Ovary (tissue), 10 donors: ENCODE measurements at places on chromosomes 5 and 9.

GRCh38 chr5:85340790-85341189, 956.1 kb upstream of the EDIL3 start:
- DNase-seq, result no peak

GRCh38 chr9:131840220-131840619, 100.3 kb upstream of the RAPGEF1 start:
- DNase-seq, result no peak

DNA sequence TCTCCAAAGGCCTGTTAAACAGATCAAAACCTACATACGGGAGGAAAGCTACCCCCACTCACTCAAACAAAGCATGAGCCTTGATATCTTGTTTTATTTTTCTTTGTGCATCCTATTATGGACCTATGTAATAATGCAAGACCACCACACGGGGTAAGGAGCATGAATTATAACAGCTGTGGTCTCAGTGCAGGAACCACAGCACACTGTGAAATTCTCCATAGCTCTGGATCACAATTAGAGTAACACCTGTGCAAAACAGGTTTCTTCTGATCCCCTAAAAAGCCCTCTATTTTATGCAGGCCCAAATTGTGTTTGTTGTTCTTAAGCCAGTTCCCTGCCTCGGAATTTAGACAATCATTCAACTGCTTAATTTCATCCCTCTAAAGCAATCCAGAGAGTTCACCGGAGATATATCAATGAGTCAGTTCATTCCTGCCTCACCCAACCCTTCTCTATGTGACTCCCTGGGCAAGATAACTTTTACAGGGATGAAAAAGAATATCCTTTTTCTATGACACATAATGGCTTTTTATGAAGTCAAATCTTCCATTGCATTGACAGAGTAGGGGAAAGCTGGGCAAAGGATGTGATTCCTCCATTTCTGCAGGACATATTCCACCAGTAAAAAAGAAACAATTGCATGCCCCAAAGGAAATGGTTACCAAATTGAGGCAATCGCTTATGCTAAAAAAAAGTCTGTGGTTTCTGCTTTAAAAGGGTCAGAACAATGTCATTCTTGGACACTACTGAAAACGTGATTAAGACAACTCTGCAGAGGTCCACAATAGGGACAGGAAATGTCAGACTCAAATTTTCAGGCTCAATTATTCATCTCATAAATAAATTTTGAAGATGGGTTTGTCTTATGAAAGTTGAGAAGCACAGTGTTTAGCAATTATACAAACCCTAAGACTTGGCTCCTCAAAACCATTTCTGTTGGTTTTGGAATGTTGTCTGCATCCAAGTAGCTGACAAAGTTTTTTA, 41.6 kb upstream of the FST start:
- DNase-seq, result no peak

- DNase-seq, result no peak
Observed at GRCh38 chr5:53965459-53965858, 344.9 kb downstream of the ARL15 start.

DNA sequence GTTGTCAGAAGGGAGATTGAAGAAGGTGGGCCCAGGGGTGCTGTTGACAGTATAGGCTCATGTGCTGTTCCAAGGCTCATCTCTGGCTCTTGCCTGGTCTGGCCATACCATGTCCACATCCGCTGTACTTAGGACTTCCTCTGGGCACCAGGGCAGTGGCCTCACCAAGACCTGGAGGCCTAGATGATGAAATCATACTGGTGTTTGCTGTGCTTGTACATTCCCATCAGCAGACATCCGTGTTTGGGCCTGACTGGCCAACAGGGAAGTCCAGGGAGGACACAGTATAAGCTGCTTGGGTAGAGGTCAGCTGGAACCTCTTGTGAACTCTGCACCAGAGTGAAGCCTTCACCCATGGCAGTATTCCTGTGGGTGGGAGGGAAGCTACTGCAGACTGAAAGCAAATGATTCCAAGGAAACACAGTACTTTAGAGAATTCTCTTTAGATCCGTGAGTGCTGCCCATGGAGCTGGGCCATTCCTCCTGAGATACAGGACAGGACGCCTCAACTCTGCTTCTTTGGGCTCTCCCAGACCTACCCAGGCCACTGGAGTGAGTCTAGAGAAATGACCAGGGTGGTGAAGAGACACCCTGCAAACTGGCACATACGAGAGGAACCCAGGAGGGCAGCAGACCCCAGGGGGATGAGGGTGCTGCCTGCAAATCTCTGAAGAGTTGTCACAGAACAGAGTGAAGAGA, 22.5 kb downstream of the POLR1E start:
- DNase-seq, result no peak

DNA sequence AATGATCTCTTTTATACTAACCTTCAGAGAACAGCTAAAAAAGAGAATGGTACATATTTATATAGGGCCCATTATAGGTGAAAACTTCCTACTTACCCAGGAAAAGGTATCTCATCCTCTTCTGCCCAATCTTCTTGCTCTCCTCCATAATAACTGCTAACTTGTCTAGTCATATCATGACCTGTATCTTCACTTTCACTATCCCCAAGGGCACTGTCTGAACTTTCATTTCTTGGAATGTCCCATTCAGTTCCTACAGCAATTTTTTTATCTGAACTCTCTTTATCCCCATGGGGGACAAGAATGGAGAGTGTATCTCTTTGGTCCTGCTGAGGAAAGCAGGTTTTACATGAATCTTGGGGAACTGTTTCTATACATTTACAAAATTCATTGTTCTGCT, 36.4 kb upstream of the RAPGEF6 start:
- DNase-seq, result no peak

- DNase-seq, result no peak
Observed at GRCh38 chr5:43036409-43036808, 3.7 kb downstream of the ANXA2R start.

GRCh38 chr5:108801301-108801700, 53.6 kb downstream of the FER start:
- DNase-seq, result no peak

GRCh38 chr9:124839612-124840299, 13.5 kb upstream of the WDR38 start:
- DNase-seq, result peak; percentile 26

- no peak for DNase-seq
Observed at GRCh38 chr5:95221234-95221633, 63.7 kb downstream of the MCTP1 start.

DNA sequence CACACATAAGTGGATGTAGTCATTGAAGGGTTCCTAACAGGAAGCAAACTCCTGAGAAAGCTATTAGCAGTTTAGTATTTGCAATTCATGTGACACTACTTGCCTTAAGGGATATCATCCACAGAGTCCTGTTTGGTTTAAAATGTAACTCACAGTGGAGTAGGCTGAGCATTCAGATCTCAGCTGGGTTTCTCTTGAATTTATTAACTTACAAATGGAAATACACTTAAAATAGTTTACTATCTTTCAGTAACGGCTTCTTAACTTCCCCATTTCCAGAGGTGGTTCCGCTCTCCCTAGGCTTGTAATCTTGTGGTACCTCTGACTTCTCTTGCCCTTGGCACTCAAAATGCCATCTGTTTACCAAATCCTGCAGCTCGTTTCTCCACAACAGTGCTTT, 660.7 kb upstream of the ADAMTS16 start:
- DNase-seq, result no peak

DNA sequence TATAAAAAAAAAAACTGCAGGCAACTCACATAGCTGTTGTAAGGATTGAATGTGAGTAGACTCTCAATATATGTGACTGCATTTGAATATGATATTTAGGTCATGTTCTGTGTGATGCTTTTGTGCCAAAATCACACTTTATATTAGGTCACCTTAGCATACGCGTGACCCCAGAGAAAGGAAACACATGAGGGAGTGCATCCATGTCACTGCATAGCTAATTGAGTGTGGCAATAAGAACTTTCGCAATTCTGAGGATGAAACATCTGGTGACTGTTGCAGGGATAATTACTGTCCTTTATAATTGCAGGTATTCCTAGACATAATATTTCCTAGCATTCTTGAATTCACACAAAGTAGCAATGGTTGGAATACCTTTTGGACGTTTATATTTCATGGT, 459.5 kb upstream of the KLF4 start:
- no peak for DNase-seq

- DNase-seq, result peak; percentile 40
Observed at GRCh38 chr5:14417276-14417730, 164.3 kb upstream of the OTULINL start.

GRCh38 chr5:8700222-8700621, 831.3 kb downstream of the MTRR start:
- no peak for DNase-seq

DNA sequence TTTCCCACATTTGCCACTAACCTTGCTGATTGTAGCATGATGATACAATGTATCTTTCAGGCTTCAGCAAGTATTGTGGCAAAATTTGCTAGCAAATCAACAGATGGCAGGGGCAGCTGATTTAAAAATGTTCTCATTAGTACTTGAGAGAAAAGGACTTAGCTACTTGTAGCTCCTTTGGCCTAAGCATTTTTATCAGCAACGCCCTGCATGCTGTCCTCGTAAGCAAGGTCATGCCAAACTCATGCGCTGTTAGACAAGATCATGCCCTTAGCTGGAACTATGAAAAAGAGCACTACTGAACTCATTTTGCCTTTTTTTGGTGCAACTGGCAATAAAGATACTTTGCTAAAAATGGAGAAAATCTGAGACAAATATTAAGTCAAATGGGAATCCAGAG, 197.1 kb downstream of the ICE1 start:
- DNase-seq, result no peak

DNA sequence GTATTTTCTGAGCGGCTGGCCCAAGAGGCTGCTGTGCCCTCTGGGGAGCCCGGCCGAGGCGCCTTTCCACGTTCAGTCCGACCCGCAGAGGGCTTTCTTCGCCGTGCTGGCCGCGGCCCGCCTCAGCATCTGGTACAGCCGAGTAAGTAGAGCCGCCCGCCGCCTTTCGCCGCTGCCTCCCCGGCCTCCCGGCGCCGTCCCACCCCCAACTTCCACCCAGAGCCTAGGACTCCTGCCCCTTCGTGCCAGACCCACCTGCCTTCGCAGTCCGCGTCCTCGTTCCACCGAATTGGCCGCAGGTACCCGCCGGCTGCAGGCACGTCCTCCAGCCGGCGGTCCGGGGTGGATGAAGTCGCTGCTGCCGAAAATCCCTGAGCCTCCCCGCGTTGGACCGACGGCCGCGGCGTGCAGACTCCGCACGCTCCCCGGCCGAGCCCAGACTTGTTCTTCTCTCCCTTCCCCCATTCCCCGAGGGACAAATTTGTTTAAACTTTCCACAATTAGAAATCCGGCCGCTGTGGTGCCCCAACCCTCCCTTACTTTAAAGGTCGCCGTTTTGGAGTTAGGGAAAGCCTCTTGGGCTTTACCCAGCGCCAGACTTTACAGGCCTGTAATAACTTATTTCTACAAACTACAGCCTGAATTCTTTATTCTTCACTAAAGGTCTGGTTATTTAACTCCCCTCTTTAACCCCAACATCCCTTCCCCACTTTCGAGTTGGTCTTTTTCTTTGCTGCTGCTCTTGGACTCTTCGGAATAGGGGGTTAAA, 589 bp downstream of the RIC1 start:
- no peak for DNase-seq

DNA sequence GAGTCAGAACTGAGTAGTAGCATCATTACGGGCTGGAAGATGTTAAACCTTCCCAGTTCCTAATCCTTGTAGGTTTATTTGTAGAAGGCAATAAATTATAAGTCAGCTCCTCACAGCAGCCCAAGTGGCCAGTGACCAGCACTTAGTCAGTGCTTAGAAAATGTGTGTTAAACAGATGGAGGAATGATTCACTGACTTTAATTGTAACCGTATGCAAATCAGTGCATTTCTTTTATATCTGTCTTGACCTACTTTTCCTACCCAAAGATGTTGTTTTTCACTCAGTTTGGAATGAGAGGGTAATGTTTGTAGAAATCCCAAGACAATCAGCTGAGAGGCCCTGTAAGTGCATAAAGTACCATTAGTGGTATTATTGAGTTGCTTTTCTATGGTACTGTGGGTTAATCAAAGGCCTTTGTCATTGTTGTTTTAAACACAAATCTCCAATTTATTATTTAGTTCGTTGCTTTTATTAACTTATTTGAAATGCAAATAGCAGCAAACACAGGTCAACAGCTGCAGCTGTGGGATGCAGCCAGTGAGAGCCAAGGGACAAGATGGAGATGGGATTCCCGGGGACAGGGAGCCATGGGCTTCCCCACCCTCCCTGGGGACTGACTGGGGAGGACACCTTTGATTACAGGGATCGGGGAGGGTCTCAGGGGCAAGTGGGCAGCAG, 49.8 kb downstream of the MAP1B start:
- DNase-seq, result no peak

GRCh38 chr9:91727316-91727861, 222.6 kb downstream of the ROR2 start:
- DNase-seq, result no peak

DNA sequence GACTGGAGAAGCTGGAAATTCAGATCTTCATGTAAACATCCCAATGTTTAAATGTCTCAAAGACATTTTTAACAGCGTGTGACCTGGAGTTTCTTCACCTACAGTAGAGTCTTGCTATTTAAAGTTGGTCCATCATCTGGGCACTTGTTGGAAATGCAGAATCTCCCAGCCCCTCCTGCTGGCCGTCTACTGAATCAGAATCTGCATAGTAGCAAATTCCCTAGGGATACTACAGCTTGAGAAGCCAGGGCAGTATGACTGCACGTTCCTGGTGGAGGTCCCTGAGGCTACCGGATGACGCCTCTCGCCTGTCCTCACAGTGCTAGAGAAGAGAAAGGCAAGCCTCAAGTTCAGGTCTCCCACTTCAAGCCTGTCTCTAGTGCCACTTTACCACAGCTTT, 15.7 kb downstream of the SAP30L start:
- DNase-seq, result no peak

DNA sequence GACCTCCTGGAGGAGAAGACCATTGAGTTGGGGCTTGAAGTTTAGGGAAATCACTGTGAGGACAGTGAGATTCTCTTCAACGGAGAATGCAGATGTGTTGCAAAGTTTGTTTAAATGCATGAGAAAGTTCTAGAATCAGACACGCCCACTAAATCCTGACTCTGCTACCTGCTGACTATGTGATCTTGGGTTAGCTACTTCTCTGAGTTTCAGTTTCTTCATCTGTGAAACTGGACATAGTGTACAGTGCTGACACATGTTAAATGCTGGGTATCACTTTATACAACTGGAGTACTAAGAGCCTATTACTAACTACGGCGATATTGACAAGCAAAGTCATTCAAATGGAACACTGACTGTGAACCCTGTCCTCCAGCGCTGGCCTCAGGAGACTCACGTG, 255.5 kb downstream of the HSPA4 start:
- no peak for DNase-seq

- DNase-seq, result no peak
Observed at GRCh38 chr5:44952376-44952775, 143.6 kb downstream of the MRPS30 start.

DNA sequence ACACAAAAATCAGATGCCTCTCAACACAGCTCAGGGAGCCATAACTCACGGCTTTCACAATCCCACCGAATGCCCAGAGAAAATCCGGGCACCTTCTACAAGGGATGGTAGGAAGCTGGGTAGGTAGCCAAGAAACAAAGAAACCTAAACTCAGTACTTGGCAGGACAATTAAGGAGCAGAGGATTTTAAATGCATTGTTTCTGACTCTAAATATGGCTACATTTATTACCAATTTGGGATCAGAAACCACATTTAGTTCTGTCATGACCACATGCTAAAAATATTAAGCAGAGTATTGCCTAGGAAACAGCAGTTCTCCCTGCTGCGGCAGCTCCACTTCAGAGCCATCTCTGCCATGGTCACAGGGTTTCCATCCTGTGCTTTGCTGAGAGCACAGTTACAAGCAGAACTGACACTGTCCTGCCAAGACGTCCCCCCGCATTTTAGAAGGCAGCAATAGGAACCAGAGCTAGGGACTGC, 57.5 kb downstream of the SIL1 start:
- no peak for DNase-seq
